ENCODE measurements at places on chromosomes 11 and 22.

DNA sequence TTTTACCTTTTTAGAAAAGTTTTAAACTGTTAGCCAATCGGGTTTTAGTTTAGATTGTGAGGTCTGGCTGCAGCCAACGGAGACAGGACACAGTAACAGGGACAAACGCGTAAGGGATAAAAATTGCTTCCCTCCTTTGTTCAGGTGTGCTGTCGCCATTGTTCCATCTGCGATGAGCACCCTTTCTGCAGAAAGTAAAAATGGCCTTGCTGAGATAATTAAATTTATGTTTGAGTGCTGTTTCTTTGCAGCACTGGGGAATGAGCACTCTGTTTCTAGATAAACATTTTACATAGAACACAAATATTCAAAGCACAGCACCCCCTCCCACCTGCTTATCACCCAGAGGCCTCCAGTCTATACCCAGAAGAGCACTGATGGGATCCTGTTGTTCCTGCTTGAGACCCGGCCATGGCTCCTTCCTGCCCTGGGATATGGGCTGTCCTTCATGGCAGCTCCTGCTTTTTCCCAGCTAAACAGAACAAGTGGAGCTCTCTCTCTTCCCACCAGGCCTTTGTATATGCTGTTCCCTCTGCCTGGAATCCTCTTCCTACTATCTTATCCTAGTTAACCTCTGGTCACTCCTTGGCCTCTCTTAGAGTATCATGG is 34.3 kb upstream of the CELSR1 start:
- no peak for DNase-seq

DNA sequence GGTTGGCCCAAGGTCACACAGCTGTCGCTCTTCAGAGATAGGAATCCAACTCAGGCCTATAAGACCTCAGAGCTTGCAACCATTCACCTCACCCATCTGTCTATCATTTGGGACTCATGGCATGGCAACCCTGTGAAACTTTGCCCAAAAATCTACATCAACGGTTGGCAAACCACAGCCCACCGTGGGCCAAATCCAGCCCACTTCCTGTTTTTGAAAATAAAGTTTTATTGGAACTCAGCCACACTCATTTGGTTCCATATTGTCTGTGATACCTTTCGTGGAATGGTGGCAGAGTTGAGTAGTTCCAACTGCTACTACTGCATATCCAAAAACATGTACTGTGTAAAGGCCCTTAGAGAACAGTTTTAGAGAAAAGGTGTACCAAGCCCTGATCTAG is 307.8 kb downstream of the MN1 start:
- DNase-seq, result no peak

- DNase-seq, result no peak
These were observed 44.5 kb downstream of the MED15 start for GRCh38 chr22:20551805-20552442.

- DNase-seq, result no peak
These were observed 7.0 kb upstream of the MTMR2 start for GRCh38 chr11:95930948-95931347.

GRCh38 chr11:12812849-12813248 is 138.6 kb downstream of the TEAD1 start:
- no peak for DNase-seq

GRCh38 chr11:45204761-45205160 is 58.3 kb downstream of the PRDM11 start:
- peak; percentile 20 for DNase-seq

DNA sequence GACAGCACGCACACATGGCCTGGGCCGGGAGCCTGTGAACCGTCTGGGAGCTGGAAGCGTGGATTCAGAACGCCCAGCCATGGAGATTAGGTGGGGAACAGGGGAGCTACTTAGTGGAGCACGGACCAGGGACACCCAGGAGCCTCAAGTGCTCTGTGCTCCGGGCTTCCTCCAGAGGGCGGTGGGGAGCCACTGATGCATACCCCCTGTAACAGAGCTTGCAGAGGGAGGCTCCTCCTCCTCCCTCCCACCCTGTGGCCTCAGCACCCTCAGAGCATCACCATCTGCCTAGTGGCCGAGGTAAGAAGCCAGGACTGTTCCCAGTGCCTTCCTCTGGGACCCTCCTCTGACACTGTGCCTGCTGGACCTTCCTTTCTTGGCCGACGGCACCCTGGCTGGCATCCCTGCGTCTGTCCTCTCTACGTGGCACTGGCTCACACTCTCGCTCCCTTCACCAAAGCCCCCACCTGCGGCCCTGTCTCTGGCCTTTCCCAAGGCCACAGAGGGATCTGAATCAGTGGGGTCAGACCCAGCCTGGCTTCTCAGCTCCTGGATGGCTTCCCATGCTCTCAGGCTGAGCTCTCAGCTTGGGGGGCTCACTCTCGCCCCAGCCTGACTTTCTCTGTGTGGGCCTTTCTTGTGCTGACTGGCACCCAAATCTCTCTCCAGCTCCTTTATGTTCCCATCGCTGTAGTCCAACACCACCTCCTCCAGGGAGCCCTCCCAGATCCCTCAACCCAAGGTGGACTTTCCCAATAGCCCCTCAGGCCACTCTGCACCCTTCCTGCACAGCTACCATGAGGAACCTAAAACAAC is 780.9 kb downstream of the BRD1 start:
- DNase-seq, result peak; percentile 42

Measured in HEK293T (cell line).